ENCODE measurements at places on chromosomes 5 and 9.

GRCh38 chr5:43312699-43313034, 545 bp downstream of the HMGCS1 start:
- no peak for DNase-seq

DNA sequence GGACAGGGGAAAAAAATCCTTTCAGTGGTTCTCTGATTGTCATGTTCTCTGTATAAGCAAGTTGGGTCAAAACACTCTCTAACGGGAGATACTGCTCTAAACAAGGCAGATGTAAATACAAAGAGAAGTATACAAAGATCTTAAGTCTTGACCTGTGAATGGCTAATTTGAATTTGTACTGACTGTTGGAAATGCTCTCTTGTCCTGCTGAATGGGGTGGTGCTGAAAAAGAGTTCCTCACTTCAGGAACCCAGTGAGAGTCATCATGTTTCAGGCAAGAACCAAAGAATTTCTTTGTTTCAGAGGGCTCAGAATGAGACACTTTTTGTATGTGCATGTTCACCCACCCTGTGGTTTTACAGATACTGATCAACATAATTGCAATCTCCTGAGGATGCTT, 461.0 kb downstream of the NR2F1-AS1 start:
- DNase-seq = no peak

DNA sequence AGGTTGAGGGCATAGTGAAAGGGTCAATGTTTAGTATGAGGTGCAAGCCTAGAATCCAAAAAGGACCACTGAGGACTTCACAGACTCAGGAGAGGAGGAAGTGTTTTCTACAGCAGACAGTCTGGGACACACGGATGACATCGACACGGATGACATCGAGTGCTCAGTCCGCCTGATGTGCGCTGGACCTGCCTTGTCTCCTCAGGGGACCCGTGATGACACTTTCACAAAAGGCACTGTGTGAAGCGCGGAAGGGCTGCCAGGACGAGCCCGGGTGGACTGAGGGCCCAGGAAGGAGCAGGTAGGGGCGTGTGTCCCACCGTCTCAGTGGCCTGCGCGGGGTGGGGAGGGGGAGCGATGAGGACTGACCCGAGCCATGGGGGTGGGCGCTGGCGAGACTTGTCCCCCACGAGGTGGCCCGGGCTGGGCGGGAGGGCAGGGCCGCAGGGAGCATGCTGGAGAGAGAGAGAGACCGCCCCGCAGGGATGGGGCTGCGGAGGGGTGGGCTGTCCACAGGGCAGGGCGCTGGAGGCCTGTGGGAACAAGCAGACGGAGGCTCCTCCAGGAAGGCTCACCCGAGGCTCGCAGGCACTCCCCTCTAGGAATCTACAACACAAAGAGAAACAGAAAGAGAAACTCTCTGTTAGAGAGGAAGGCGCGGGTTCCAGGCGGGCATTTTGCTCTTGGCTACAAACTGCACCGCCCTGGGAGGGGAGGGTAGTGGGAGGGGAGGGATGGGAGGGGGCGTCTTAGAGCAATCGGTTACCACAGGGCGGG, 54.9 kb downstream of the USP20 start:
- no peak for DNase-seq

- no peak for DNase-seq
Measured at GRCh38 chr5:83777856-83778255, 57.2 kb upstream of the HAPLN1 start.

DNA sequence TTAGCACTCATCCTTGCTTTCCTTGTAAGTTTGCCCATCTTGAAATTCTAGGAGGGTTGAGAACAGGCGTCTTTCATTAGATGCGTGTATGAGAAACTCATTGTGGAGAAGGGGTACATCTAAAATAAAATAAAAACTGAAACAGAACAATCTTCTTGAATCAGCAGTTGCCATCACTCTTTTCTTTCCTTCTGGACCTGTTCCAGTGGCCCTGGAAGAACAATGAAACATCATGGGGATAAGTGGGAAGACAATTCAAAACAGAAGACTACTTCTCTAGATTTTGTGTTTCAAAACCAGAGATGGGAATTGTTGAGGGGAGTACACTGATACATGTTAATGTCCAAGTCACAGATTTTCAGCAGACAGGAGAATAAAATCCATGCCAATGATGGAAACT, 59.9 kb downstream of the SLC1A3 start:
- DNase-seq = no peak

DNA sequence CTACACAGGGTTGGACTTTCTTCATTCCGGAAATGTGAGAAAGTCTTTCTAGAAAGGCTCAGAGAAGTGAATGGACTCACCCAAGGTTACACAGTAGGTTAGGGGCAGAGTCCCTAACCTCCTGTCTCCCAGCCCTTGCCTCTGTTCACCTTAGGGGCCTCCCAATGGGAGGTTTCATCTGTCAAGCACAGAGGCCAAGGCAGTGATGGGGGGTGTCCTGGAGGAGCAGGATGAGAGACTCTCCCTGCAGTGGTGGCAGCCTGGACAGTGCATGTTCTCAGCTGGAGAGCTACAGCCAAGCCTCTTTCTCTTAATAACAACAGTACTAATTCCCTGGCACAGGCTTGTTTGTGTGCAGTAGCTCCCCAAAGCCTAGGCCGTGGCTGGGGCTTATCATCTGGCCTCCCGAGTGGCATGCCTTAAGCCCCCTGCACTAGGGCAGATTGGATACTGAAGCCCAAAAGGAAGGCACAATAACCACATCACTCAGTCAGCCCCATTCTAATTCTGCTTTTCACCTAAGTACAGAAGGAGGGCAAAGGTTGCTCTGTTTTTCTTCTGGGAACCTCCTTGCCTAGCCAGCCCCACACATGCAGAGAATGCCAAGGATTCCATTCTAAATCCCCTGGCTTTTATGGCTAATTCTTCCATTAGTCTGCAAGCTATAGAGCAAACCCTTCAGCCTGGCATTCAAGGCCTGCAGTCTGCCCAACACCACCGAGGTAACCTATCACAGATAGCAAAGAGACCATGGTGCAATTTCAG, 50.2 kb upstream of the XPA start:
- DNase-seq = no peak
